ENCODE measurements at places on chromosomes 5 and 9.
A peak's percentile ranks its signal among the peaks of the same experiment; 100 is the strongest.

DNA sequence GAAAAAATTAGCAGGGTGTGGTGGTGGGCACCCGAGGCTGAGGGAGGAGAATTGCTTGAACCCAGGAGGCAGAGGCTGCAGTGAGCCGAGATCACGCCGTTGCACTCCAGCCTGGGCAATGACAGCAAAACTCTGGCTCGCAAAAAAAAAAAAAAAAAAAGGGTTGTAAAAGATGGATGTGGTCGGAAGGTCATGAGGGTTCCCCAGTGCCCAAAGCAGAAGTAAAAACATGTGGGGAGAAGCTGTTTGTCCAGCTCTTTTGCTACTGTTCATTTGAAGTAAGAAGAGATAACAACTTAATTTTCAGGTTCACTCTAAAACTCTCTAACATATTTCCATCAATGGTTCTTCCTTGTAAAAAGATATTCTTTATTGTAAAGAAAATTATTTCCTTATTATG, 57.1 kb upstream of the GOLPH3 start:
- DNase-seq = no peak

GRCh38 chr5:77175231-77175630, 35.2 kb upstream of the PDE8B start:
- DNase-seq = no peak

DNA sequence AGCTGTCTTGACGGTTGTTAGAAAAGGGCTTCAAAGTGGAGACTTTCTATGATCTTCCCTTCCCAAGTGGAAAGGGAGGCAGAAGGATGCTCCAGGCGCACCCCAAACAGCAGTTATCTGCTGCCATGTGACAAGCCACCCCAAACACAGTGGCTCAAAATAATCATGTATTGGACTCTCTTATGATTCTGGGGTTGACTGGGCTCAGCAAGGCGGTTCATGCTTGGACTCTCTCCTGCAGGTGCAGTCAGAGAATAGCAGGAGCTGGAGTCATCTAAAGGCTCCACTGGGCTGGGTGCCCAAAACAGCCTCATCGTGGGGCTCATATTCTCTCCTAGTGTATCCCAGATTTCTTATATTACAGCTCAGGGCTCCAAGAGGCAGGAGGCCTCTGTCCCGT, 177.6 kb upstream of the IER5L start:
- no peak for DNase-seq

- DNase-seq = no peak
Measured at GRCh38 chr9:129864991-129865647, 29.9 kb downstream of the USP20 start.

- no peak for DNase-seq
Measured at GRCh38 chr5:10676224-10676623, 84.8 kb downstream of the DAP start.

- DNase-seq = no peak
Measured at GRCh38 chr9:131697908-131698617, 41.8 kb downstream of the RAPGEF1 start.

DNA sequence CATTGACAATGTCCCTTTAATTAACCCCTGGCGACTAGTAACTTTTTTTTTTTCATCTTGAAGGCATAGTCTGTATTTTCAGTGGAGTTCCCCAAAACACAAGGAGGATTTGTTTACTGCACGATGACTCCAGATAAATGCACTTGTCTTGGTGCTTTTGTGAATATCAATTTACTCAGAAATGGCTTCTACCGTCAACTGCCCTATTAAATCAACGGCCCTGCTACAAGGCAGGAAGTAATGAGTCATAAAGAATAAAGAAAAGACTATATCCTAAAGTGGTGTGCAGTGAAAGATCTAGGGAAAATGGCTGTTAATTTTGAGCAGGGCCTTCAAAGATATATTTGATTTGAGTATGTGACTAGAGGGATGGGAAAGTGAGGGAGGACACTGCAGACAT, 388.3 kb upstream of the CHD1 start:
- no peak for DNase-seq

- no peak for DNase-seq
Measured at GRCh38 chr5:33675958-33676464, 215.8 kb downstream of the ADAMTS12 start.

GRCh38 chr9:132516911-132517310, 65.5 kb upstream of the BARHL1 start:
- no peak for DNase-seq

GRCh38 chr5:41841325-41841724, 28.9 kb downstream of the OXCT1 start:
- DNase-seq = no peak

DNA sequence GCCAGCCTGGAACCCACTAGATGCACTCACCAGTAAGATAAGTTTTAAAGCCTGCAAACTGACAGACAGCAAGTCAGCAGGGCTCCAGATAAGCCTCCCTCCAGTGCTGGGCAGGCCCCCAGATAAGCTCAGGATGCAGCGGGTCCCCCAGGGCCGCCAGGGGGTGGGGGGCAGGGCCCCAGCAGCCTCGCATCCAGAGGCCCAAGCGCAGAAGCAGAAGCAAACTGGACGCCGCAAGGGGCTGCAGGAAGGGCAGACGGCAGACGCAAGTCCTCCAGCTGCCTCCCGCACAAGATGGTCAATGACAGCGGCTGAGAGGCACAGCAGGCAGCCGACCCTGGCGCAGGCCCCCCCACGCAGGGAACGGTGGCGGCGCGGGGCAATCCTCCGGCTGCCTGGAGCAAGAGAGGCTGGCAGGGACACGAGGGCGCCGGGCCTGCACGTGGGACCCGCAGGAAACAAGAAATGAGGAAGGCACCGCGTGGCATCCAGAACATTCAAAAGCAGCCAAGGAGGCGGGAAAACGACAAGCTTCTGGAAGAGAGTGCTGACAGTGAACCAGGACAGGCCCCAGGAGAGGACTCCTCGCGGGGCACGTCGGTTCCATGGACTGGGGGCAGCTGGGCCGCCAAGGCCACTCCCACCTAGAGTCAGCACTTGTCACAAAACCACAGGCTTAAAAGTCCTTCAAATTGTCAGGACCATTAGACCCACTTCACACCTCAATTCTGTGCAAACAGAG, 49.8 kb downstream of the ROR2 start:
- no peak for DNase-seq

- DNase-seq = no peak
Measured at GRCh38 chr5:33964132-33964700, 20.3 kb downstream of the SLC45A2 start.

GRCh38 chr5:12467799-12468198, 563.6 kb upstream of the CTNND2 start:
- DNase-seq = no peak

GRCh38 chr5:95075111-95075510, 209.8 kb downstream of the MCTP1 start:
- DNase-seq = no peak

DNA sequence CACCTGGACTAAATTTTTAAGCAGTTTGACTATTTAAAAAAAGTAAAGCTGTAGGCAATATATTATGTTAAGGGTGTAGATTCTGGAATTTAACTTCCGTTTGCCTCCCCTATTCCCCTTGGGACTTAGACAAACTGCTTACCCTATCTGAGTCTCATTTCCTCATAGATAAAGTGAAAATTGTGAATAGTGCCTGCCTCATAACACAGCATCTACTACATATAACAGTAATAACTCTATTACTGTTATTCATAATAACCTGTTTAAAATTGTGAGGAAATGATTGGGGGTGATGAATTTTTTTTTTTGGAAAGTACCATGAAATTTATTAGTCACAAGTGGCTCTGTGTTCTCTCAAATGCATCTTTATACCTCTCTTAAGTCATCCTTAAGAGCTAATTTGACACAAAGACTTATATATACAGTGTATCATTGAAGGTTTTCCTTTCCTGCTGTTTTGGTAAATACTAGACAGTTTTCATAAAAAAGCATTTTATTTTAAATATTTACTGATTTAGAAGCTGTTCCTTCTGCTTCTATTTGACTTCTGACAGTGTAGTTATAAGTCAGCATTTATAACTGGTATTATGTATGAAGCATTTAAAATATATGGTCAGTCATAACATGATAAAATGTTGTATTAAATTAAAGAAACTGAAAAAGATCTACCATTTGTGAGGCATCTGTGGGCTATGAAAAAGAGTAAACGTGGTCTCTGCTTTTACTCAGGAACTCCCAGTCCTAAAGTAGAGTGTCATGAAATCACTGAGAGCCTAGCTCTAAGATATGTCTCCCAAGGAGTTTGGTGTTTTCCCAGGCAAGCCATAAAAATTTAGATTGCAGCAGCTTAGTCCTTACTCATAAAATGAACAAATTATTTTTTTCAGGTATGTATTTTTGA, 46.4 kb downstream of the MCCC2 start:
- DNase-seq = no peak

DNA sequence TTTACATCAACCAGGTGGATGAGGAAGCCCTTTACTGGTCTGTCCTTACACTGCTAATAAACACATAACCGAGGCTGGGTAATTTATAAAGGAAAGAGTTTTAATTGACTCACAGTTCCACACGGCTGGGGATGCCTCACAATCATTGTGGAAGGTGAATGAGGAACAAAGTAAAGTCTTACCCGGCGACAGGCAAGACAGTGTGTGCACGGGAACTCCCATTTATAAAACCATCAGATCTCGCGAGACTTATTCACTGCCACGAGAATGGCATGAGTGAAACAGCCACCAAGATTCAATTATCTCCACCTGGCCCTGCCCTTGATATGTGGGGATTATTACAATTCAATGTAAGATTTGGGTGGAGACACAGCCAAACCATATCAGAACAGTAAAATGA, 67.3 kb upstream of the GRAMD2B start:
- no peak for DNase-seq

GRCh38 chr9:114271556-114272510, 51.1 kb upstream of the ORM1 start:
- DNase-seq = no peak

DNA sequence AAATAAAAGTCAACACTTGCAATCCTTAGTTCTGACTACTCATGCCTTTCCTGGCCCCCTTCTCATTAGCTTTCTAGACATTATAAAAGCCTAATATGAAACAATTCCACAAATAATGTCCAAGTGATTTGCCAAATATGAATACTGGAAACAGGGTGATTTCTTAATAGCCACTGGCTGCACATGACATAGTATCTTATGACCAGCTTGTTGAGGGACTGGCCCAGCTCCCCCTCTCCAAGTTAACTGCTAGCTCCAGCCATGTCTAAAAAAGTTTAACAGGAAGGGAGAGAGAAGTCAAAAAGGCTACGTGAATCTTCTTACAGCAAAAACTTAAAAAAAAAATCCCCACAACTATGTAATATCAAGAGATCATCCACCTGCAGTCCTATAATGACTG, 1.5 kb downstream of the CERT1 start:
- DNase-seq = peak; percentile 35

DNA sequence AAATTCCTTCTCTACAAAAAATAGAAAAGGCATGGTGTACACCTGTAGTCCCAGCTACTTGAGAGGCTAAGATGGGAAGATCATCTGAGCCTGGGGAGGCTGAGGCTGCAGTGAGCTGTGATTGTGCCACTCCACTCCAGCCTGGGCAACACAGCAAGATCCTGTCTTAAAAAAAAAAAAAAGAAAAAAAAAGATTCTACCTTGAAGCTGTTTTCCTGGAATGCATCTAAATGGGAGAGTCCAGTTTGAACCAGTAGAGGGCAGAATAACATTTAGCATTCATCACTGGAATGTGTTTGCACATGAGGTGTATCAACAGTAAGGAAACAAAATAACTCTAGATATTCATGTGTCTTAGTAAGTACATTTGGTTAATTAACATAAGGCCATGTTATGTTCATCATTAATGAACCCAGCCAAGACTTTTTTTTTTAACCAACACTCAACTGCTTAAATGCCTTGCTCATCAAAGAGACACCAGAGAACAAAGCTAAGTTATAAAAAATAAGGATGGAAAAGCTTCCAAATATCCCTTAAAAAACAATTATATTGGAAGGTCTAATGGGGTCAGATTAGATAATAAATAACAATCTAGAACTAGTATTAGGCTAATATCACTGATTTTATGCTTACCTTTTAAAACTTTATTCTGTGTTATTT, 16.1 kb downstream of the IFNE start:
- DNase-seq = peak; percentile 65

DNA sequence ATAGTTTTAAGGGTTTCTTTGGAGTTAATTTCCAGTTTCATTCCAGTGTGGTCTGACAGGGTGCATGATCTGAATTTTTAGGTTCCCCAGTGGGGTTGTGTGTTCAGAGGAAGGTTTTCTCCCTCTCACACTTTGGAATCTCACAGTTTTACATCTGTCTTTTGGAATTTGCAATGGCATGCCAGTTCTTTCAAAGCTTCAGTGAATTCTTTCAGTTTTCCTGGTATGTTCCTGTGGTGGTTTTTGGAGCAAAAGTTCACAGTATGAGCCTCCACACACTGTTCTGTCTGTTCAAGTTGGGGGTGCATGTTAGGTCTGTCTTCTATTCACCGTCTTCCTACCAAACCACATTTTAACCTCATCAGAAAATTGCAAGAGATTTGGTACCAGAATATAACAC, 624.2 kb downstream of the KCTD16 start:
- peak; percentile 6 for DNase-seq

DNA sequence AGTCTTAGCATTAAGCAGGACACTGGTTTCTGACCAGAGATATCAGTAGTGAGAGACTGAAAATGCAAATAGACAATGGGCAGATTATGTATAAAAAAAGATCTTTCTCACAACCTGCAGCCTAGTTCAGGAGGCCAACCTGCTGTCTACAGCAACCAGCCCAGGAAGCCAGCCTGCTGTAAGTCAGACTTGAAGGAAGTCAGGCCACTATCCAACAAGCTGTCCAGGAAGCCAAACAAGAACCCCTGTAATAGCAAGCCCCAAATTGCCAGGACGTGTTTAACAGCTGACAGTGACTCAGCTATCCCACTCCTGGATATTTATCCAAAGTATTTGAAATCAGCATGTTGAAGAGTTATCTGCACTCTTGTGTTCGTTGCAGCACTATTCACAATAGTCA, 121.8 kb upstream of the SPIN1 start:
- no peak for DNase-seq

- no peak for DNase-seq
Measured at GRCh38 chr5:179494774-179495526, 55.4 kb upstream of the RUFY1 start.

DNA sequence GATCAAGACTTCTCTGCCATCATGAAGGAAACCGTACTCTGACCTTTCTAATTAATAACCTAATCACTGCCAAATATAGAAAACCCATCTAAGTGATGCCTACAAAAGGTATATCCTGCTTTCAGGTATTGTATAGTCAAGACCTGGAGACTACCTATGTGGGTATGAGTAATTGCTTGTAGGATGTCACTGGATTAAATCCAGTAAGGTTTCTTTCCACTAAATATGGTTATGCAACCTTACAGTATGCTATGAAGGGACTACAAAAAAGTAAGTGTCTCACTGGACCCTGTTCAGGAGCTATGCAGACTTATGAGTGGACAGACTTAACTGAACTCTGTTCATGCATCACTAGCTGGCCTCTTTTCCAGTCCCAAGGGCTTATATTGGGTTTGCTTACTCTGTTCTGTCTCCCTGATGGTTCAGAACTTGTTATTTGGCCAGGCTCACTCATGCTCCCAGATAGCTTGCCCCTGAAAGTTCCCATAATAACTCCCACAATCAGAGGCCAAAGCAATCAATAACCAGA, 51.1 kb downstream of the PDE6A start:
- no peak for DNase-seq

GRCh38 chr5:90461288-90461687, 13.3 kb downstream of the MBLAC2 start:
- DNase-seq = no peak
